ENCODE measurements at places on chromosomes 2 and 18.

DNA sequence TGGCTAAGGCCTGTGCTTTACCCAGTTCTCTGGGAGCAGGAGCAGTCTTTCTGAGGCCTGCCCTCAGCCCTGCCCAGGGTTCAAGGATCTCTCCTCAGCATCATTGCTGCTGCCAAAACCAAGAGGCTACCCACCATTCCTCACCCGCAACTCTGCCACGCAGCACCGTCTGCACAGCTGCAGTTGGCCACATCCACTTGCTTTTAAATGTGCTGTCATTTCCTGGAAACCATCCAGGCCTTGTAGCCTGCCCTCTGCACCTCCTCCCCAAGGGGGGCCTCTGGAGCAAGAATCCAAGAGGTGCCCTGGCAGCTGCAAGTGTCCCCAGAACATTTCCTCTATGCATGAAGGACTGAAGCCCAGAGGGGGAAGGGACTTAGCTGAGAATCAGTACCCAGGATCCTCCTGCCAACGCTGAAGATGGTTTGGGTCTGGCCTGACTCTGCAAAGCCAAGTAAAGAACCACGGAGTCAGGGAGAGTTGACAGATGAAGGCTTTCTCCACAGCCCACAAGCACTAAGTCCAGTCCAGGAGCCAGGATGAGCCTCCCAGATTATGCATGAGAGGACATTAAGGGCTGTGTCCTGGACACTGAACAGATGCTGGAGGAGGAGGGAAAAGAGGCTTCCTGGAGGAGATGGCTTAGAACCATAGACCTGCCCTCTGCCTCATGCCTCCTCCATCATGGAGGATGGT lies 14.9 kb downstream of the EMX1 start:
- DNase-seq = peak; percentile 54

- peak; percentile 39 for DNase-seq
These were observed 368 bp downstream of the TMEFF2 start for GRCh38 chr2:192194265-192194865.

- DNase-seq = no peak
These were observed 572.7 kb upstream of the SALL3 start for GRCh38 chr18:78406743-78407465.

GRCh38 chr2:136327162-136327852 lies 209.4 kb upstream of the CXCR4 start:
- DNase-seq = peak; percentile 53

- no peak for DNase-seq
These were observed 51.8 kb downstream of the ADD2 start for GRCh38 chr2:70716131-70716743.

- no peak for DNase-seq
These were observed 134.6 kb upstream of the SCN7A start for GRCh38 chr2:166628478-166629136.

DNA sequence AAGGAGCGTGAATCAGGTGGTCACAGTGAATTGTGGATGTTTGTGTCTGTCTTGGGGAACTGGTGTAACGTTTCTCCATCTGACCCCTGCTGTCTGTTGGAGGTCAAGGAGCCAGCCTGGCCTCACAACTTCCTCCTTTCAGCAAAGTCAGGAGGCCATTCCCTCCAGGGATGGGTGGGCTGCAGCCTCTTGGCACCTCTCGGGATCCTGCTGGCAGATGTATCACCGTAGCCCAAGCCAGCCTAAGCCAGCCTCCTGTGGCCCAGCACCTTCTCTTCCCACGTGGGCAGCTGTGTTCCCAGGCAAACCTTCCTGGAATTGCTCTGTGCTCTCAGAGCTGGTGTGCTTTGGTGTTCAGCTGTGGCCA lies 30.5 kb downstream of the HPCAL1 start:
- DNase-seq = no peak
